ENCODE measurements at places on chromosomes 5 and 9.

DNA sequence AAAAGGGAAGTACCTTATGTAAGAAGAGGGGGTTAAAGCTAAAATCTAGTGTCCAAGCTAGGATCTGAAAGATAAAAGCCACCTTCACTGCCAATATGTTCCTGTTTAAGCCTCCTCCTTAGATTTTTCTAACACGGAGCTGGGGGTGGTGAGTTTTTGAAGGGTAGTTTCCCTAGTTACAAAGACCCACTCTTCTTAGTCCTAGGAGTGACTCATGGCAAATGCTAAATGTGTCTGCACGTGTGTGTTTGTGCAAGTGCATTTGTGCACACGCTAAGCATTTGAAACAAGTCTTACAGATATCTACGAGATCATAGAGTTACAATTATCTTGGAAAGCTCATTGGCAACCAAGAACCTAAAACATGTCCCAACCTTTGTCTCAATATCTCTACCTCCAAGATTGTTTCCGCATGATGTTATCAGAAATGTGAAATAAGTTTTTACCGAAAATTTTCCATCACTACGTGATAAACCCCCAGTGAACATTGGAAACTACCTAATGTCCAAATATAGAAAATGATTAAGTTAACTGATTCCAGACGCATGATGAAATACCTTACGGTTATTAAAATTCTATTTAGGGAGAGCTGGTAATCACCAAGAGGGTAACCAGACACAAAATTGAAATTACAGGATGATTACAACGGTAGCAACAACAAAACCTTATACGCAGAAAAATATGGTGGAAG lies 78.0 kb upstream of the HRH2 start:
- DNase-seq: no peak

GRCh38 chr5:135978212-135978631 lies 23.4 kb upstream of the LECT2 start:
- DNase-seq: no peak

- DNase-seq: no peak
Observed at GRCh38 chr5:52947851-52948250, 41.3 kb upstream of the ITGA2 start.

DNA sequence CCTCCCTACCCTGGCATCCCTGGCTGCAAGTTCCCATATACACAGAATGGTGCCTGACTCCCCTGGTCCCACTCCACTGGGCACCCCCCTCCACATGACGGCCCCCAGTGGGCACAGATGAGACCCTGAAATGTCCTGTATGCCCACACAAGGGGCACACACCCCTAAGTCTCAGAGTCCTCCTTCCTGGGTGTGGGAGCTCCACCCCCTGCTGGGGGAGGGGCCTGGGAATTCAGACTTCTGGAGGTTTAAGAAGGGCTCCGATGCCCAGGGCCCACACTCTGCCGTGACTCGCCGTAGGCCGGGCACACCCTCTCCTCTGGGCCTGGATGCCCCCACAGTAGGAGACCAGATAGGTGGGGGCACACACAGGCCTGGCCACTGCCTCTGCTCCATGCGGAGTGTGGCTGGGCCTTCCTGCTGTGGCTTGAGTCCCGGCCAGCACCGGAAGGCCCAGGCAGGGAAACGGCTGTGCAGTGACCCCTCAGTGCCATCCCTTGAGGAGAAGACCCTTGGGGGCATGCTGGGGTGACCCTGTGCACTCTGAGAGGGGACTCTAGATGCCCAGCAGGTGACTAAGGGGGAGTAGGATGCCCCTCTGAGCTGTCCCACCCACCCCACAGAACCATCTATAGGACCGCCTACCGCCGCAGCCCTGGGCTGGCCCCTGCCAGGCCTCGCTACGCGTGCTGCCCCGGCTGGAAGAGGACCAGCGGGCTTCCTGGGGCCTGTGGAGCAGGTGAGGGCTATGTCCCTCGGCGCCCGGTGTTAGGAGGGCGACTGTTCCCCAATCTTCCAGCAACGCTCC lies 6.5 kb downstream of the EGFL7 start:
- no peak for DNase-seq

DNA sequence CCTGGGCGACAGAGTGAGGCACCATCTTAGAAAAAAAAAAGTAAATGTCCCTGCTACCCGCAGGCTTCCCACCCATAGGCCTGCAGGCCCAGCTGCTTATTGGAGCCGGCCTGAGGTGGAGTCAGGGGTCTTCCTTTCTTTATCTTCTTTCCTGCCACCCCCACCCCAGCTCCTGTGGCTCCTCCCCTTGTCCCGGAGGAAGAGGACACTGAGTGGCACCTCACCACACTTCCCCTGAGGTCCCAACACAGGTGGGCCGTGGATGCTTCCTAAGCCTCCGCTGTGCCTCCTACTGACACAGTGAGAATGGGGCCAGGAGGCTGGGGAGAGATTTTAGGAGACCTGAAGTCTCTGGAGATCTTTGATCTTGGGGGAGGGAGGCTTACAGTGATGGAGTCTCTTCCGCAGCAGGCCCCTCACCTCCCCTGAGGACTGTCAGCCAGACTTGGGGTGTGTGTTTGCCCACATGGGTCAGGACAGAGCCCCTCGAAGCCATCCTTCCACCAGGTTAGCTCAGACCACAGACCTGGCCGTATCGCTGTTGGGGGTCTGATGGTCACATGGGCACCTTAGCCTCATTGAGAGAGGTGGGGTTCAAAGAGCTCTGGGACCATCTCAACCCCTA lies 135.4 kb upstream of the IER5L start:
- DNase-seq: no peak

GRCh38 chr9:137423514-137424291 lies 510 bp downstream of the NOXA1 start:
- peak; percentile 53 for DNase-seq

DNA sequence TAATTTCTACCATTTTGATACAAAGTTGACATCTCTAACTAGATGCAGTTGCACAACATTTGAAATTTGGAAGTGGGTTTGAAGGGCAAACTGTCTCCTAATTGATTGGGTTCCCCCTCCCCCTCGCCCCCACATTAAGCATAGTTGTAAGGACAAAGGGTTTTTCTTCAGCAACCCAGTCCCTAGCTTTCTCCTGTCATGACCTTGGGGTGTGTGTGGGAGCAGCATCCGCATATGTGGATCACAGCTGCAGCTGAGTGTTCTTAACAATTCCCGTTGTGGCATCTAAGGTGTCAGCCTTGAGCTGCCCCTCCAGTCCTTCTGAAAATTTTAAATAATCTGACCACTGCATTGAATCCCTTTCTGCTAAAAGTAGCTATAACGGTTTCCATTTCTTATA lies 141.3 kb upstream of the CDH10 start:
- no peak for DNase-seq

GRCh38 chr5:137286025-137286610 lies 213.0 kb downstream of the SPOCK1 start:
- no peak for DNase-seq

- DNase-seq: peak; percentile 97
Observed at GRCh38 chr5:32444431-32445286, at the start of gene ZFR. ZFR (minus strand) TSS chr5:32444740; CDS start chr5:32444658, 82 bp downstream.

DNA sequence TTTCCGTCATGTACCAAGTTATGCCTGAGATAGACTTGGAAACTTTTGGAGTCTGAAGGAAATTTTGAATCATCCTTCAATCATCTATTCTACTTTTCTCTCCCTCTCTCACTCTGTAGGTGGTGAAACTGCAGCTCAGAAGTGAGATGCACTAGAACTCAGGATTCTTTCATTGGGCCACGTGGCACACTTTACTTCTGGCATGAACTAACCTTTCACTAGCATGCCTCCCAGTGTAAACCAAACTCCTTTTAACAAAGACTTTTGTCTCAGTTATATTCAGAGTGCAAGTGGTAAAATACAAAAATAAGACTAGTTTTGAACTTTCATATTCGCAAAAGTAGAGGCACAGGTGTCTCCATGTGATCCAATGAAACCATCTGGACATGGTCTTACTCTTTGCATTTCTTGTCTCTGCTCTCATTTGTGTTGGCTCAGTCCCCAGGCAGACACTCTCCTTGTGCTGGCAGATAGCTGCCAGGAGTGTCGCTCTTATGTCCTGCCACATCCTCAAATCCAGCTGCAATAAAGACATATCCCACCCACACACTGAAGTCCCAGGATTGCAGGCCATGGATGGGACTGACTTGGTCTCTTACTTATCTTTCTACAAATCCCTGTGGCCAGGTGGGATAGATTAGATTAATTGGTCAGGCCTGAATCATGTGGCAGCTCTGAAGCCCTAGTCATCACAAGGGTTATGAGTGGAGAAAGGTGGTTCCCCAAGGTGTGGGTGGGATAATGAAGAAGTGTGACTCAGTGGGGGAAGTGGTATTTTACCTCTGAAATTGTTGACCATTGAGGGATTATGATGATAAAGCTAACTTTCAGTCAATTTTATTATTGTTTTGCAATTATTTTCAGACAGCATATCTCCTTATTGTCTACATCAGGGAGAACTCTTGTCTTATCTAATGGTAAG lies 267.5 kb downstream of the GABRB2 start:
- no peak for DNase-seq

GRCh38 chr5:14663734-14664269 lies 716 bp upstream of the OTULIN start:
- peak; percentile 36 for DNase-seq

DNA sequence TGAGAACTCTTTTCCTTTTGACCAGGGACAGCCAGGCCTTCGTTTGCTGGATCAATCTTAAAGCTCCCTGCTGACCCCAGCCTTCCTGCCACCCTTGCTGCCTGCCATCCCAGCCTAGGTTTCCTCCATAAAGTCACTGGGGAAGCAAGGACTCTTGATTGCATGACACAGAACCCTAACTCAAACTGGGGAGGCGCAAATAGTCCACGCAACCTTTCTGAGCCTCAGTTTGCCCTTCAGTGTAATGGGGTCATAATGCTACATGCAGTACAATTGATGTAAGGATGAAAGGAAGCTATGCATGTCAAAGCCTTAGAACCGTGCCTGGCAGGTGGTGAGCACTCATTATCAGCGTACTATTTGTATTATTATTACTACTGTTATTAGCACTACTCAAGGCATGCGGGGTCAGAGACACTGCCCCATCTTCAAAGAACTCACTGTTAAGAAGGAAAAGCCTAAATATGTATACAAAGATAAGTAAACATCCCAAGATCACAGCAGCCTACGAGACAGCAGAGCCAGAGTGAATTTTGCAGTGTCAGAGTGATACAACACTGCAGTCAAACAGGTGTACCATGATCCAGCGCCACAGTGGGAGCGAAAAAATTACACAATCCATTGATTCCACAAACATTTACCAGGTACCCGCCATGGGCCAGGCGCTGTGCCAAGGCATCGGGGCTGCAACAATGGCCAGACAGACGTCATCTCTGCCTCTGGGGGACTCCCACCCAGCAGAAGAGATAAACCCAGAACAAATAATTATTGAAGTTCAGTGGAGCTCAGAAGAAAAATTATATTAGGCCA lies 16.9 kb upstream of the CPLX2 start:
- DNase-seq: no peak

DNA sequence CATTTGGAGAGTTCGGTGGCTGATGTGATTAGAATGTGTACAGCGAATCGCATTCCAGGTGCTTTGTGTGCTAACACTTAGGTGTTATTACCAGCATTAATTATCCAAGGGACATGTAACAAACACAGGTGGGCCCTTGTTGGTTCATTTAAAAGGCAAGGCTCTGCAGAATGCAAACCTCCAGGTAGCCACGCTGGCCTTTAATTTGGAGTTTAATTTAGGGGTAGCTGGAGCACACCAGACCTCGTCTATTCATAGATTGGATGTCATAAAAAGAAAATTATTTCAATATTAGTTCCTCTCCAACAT lies 191.1 kb downstream of the MAT2B start:
- DNase-seq: no peak

DNA sequence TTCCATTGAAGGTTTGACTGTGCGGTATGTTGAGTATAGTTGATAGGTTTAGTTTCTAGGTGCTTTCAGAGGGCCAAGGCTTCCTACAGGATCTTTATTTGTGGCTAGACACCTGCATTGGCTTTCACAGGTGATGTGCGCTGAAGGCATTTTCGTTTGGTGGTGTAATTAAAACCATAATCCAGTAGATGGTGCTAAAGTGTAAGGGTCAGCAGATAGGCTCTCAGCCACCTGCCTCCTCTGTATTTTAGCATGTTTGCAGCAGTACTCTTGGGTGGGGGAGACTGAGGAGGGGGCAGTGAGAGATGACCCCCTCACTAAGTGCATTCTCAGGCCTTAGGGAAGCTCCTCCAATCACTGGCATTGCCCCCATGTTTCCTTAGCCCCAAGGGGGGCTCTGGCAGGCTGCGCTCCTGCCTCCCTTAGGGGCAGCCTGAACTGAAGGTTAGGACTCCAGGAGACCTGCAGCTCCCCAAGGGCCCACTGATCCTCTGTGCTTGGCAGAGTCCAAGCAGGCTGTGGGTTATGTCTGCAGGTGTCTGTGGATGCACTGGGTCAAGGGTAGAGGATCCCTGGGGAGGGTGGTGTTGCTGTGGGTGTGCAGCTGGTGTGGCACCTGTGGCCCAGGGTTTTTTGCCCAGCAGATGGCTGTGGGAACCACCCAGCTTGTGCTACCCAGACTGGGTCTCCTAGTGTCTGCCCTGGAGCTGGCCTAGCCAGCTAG lies 23.4 kb downstream of the CDK20 start:
- DNase-seq: peak; percentile 55

GRCh38 chr5:24102010-24102409 lies 542.8 kb downstream of the CDH10 start:
- DNase-seq: no peak

- peak; percentile 14 for DNase-seq
Observed at GRCh38 chr5:128966375-128966774, 1.1 kb downstream of the SLC27A6 start.

- DNase-seq: no peak
Observed at GRCh38 chr9:113631871-113632665, 168.5 kb downstream of the RGS3 start.
